ENCODE measurements at places on chromosomes 4 and X.

DNA sequence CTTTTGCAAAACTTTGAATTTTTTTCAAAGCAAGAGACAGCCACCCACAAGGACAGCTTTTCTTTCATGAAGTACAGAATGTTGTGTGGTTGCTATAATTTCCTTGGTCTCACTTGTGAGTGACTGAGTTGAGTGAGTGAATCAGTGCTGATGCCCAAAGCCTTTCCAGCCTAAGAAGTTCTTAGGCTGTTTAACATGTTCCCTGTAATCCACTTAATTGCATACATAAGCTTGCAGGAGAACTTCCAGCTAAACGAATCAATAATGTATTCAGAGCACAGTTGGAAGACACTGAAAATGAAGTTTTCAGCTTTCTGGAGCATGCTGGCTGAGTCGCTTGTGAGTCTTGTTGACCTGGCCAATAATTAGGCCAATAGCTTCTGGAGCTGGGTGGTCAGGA is 42.0 kb upstream of the GK2 start:
- DNase-seq: no peak

- no peak for DNase-seq
Measured at GRCh38 chr4:40718586-40718985, 31.2 kb upstream of the NSUN7 start.

DNA sequence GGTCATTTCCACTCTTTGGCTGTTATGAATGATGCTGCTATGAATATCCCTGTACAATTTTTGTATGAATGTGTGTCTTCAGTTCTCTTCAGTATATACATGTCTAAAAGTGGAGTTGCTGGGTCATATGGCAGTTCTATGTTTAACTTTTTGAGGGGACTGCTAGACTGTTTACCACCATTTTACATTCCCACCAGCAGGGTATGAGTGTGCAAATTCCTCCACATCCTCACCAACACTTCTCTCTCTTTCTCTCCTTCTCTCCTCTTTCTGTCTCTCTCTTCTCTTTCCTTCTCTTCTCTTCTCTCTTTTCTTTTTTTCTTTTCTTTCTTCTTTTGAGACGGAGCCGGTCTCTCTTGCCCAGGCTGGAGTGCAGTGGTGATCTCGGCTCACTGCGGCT is 7.8 kb downstream of the WWC2 start:
- DNase-seq: no peak

GRCh38 chr4:7747062-7747385 is 192.6 kb downstream of the AFAP1 start:
- DNase-seq: no peak

GRCh38 chr4:119579823-119580222 is 48.8 kb downstream of the PDE5A start:
- DNase-seq: no peak

DNA sequence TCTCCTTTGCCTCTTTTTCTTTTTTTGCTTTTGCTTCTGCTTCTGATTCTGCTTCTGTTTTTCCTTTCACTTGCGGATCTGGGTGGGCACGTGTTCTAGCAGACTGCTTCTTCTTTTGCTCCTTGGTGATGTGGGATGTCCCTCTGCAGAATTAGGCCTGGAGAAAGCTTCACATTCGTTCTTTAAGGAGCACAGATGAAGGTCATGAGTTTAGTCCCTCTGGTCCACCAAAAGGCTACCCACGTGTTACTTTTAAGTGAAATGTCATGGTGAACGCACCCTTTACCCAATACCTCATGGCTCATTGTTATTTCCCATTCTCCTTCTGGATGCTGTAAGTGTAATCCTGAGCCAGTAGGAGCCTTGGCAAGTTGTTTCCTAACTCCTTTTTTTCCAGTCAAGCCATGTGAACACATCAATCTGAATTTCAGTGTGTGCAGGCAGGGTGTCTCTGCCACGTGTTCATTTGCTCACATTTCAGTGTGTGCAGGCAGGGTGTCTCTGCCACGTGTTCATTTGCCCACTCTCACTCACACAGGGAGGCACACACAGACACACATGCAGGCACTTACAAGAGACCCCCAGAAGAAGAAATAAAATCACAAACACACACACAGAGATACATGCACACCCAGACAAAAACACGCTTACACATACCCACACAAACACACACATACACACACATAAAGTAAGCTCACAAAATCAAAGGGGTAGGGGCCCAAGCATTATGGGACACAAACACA is 36.9 kb downstream of the NBDY start:
- peak; percentile 13 for DNase-seq

GRCh38 chr4:48141048-48141447 is 7.0 kb upstream of the TXK start:
- DNase-seq: peak; percentile 67

DNA sequence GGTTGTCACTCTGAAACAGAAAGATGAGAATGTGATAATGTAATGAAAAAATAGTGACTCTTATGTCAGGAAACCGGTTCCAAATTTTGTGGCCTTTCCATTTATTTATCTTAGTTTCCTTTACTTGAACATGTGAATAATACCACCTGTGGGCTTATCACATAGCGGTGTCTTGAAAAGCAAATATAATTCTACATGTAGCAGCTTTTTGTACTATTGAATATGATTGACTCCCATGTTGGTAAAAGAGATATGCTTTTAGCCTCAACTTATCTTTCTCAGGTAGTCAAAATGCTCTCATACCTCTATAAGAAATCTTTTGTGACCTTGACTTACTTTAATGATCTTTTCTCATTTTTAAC is 12.0 kb downstream of the PRDM8 start:
- DNase-seq: no peak

DNA sequence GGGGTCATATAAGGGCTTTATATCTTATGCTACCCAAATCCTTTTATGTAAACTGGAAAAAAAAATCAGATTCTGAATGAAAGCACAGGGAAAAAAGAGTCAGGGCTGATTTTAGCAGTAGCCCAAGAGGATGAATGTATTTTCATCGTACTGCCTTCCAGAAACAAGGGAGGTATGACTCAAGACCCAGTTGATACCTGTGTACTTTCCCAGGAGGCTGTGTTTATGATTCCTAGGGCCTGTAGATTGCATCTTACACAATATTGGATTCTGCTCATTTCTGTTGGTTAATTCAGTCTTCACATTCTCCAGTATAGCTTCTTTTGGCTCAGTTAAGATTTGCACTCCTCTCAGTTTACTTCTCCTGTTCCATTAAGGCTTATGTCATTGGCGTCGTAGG is 127.9 kb upstream of the LIMCH1 start:
- no peak for DNase-seq

- DNase-seq: no peak
Measured at GRCh38 chr4:822361-823175, 3.4 kb downstream of the CPLX1 start.

Data from GM03348 (cell line).